Non-pigmented ciliary epithelial cell (primary cell): ENCODE measurements at places on chromosomes 16 and 17.

DNA sequence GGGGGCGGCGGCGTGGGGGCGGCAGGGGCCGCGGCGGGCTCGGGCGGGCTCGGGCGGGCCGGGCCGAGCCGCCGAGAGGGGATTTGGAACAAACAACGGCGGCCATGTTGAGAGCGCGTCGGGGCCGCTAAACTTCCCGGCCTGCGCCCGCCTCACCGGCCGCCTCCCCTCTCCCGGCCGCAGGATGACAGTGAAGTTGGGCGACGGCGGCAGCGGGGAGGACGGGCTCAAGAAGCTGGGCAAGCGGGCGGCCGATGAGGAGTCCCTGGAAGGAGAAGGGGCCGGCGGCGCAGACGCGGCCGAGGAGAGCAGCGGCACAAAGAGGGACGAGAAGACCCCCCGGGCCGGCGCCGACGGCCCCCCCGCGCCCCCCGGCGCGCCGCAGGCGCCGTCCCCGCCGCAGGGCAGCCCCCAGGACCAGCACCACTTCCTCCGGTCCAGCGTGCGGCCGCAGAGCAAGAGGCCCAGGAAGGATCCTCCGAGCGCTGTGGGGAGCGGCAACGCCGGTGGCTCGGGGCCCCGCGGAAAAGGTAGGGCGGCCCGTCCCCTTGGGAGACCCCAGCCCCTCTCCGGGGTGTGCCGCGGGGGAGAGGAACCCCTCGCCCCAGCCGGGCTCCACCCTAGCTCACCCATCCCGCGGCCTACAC lies 2.4 kb downstream of the CRAMP1 start:
- DNase-seq, result no peak

DNA sequence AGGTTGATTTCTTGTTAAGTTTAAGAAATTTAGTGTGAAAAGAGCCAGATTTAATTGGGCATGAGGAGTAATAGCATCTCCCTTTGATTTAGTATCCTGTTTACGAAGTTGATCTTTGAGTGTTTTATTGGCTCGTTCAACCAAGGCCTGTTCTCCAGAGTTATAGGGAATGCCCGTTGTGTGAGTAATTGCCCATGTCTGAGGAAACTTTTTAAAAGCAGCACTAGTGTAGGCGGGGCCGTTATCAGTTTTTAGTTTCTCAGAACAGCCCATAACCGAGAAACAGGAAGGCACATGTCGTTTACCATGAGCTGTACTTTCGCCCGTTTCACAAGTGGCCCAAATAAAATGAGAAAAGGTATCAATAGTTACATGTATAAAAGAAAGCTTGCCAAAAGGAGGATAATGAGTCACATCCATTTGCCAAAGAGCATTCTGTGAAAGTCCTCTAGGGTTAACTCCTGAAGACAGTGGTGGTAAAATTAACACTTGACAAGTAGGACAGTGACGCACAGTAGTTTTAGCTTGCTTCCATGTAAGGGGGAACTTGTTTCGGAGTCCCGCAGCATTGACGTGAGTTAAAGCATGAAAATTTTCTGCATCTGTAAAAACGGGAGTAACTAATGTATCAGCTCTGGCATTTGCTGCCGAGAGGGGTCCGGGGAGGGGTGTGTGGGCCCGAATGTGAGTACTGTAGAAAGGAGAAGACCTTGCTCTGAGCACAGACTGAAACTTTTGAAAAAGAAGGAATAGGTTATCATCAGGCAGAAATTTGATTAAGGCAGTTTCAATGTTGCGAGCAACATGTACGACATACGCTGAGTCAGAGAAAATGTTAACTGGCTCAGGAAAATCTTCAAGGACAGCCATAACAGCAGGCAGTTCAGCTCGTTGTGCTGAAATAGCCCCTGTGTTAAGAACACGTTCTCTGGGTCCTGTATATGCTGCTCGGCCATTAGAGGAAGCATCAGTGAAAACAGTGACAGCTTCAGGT lies 18.5 kb upstream of the KCTD5 start:
- no peak for DNase-seq

GRCh38 chr16:17227278-17227677 lies 243.5 kb downstream of the XYLT1 start:
- DNase-seq, result no peak

DNA sequence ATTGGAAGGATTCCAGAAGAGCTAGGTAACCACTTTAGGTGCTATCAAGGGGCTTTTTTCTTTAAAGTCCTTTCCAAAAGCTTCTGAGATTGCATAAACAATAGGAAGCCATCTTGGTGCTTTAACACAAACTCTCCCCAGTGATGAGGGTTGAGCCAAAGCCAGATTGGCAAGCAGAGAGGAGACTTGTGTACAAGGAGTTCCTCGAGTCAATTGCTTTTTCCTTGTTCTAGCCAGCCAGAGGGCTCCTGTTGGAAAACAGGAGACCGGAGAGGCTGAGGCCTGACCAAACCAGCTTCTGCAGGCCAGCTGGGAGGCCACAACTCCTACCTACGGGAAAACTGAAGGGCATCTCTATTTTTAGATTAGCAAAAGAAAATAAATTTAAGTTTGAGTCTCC lies 46.5 kb downstream of the MAPT start:
- no peak for DNase-seq

DNA sequence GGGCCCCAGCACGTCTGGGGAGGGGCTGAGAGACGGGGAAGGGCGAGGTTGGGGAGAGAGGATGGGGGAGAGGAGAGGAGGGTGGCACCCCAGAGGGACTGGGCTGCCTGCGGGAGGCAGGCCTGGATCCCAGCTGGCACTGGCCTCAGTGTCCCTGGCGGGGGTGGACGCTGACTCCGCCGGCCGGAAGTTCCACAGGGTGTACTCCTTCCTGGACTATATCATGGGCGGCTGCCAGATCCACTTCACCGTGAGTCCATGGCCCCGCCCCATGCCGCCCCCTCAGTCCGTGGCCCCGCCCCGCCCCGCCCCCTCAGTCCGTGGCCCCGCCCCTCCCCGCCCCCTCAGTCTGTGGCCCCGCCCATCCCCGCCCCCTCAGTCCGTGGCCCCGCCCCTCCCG lies 11.3 kb downstream of the CPNE7 start:
- DNase-seq, result no peak

DNA sequence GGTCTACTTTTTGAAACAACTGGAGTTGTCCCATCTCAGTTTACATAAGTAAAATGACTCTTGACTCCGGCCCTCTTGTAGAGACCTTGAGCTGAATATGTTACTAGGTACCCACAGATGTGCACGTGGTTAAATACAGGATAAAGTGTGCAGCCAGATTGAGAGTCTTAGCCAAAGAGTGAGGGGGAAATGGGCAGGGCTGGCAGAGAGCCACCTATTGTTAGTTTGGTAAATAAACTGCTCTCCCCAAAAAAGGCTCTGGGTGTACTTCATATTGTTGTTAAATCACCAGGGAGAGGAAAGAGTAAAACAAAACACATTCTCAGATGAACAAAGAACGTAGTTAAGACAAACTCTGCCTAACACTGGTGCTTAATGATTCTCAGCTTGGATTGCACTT lies 20.3 kb downstream of the G6PC1 start:
- no peak for DNase-seq

- DNase-seq, result no peak
These were observed 17.8 kb downstream of the SCPEP1 start for GRCh38 chr17:56995766-56996165.

DNA sequence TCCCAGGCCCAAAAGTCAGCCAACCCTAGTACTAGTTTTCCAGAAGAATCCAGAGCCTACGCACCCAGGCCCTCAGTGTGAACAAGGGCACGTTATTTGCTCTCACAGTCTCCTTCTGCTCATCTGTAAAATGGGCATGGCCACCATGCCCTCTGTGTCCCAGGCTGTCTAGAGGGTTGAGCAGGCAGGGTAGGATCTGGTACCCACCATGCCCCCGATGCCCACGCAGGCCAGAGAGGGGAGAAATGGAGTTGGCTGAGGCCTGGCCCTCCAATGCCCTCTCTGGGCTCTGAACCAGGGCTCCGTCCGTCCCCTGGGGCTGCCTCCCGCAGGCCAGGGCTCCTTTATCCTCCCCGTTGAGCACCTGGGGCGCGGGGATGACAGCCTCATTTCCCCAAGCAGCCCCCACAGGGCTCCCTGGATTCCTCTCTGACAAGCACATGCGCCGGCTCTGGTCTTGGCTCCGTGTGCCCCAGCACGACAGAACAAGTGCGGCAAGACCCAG lies 9.1 kb upstream of the BAHCC1 start:
- DNase-seq, result no peak

- no peak for DNase-seq
These were observed 304.4 kb downstream of the SOX9 start for GRCh38 chr17:72425133-72425793.

GRCh38 chr17:44829523-44830358 lies at the start of gene GJC1:
GJC1 (minus strand) TSS chr17:44830287; CDS start chr17:44805817, 24,470 bp downstream.
- DNase-seq, result no peak

- DNase-seq, result no peak
These were observed 5.4 kb upstream of the LHX1 start for GRCh38 chr17:36931697-36932382.

DNA sequence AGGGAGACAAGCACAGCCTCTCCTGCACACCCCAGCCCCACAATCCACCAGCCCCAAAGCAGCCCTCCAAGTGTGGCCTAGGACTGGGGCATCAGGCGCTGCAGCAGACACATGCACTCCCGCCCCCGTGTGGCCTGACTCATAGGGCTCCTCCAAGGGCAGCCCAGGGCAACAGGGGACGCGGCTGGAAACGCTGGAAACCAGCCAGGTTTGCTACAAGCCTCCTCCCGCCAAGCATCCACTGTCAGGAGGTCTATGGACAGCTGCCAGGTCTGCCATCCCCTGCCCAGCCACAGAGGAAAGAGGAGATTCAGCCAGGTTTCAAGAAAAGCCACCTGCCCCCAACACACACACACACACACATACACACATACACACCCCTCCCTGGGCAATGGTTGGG lies 25.8 kb downstream of the SRCIN1 start:
- no peak for DNase-seq

DNA sequence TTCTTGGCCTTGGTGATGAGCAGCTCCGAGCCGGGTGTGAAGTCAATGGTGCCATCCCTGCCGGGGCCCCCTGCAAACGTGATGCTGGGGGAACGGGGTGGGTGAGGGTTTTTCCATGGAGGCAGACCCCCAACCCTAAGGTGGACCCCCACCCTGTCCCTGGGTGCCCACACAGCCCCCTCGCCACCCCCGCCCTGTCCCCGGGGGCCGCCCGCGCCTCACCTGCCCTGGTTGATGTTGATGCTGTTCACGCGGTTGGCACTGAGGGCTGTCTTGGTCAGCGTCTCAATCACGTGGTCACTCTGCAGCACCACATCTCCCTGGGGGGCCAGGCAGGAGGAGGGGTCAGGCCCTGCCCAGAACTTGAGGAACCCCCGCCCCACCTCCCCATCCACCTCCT lies 11.2 kb upstream of the CRK start:
- no peak for DNase-seq

DNA sequence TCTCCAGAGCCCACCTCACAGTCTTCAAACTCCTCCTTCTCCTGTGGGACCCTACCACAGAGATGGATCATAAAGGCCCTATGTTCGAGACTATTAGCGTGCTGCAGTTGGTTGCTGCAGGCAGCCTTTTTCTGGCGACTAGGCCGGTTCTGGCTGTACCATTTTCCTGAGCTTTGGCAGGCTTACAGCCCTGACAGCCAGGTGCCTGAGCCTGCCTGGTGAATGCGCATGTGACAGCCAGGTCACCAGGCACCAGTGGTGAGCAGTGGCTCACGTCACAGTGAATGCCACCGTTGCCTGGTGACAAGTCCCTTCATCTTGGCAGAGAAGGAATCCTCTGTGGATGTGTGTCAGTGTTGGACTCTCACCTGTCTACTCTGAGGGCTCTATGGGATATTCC lies 978.8 kb downstream of the KCNJ18 start:
- DNase-seq, result no peak

DNA sequence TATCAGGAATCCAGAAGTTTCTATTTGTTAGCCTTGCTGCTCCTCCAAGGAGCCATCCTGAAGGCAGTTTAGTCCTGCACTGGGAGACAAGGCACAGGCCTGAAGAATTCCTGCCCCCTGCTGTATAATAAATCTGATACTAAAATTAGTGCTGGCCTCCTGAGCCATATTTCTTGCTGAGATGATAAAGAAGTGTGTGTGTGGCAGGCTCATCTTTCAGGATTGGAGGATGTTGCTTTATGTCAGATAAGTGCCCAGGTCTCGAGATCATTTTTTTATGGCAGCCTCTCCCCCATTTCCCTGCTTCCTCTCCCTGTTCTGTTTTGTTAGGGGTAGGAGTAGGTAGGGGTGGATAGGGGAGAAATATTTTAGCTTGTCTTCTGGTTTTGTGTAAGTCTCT lies 26.0 kb downstream of the MSI2 start:
- DNase-seq, result no peak

- no peak for DNase-seq
These were observed 39.0 kb downstream of the LYRM1 start for GRCh38 chr16:20939611-20940010.

- DNase-seq, result no peak
These were observed 195.2 kb downstream of the MAP2K6 start for GRCh38 chr17:69609473-69610305.

DNA sequence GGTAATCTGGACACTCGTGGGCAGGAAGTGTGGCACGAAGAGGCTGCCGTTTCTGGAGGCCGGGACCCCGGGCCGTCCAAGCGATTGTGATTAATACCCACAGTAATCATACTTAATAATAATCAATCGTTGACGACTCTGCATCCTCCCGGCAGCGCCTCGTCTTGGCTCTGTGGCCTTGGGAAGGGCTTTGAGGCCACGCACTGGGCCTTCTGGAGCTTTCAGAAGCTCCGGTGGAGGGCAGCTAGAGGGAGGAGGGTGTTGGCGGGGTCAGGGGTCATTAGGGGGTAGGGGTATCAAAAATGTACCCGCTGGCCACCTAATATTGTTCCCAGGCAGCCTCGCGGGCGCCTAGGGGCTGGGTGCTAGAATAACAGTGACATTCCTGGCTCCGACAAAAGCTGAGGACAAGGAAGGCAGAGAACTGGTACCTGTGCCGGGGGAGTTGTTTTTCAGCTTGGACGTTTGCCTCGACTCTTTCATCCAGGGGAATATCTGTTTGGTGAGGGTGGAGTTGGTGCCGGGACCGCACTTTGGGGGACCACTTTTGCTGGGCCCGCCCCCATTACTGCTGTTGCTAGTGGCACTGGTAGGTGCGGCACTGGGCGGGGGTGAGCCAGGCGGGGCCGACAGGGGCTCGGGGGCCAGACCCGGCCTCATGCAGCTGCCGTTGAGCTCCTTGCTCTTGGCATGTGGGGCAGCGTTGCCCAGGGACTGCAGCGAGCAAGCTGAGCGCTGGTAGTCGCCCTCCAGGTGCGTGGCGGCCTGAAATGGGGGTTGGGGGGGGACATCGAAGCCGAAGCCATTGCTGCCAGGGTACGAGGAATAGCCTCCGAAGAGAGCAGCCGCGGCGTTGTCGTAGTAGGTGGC lies 6.9 kb upstream of the HOXB2 start:
- DNase-seq, result no peak

- no peak for DNase-seq
These were observed 1.7 kb downstream of the CMTM3 start for GRCh38 chr16:66605979-66606751.

DNA sequence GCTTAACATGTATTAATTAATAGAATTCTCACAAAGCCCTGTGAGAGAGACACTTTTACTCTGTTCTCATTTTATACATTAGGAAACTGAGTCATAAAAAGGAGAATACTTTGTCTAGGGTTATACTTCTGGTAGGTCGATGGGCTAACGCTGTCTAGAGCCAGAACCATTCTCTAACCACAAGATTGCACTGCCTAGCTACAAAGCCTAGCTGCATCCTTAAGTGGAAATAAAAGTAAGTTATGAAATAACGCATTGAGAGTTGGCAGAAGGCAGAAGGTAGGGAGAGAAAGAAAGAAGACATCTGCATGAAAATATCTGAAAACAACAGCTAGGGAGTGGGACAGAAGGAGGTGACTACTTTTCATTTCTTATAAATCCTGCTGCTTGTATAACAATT lies 33.2 kb downstream of the IRX6 start:
- DNase-seq, result no peak
